Testis (tissue), 5 donors: ENCODE measurements at places on chromosomes 12 and 14.

DNA sequence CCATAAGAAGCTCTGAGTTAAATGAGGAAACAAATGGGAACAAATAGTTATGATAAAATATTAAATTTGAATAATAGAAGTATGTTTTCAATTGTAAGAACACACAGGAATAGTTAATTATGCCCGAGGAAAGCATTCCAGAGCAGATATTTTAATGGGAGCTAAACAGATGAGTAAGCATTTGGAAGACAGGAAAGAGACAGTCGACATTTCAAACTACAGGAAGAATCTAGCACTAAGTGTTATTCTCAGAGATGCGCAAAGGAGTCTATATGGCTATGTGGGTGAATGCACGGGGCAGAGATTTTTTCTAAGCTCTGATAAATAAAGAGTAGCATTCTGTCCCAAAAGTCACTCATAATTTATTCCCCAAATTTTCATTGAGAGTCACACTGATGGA is 64.5 kb upstream of the SSTR1 start:
- no peak for DNase-seq

GRCh38 chr12:69007101-69007854 is 74.3 kb upstream of the CPM start:
- DNase-seq = peak; percentile 29

DNA sequence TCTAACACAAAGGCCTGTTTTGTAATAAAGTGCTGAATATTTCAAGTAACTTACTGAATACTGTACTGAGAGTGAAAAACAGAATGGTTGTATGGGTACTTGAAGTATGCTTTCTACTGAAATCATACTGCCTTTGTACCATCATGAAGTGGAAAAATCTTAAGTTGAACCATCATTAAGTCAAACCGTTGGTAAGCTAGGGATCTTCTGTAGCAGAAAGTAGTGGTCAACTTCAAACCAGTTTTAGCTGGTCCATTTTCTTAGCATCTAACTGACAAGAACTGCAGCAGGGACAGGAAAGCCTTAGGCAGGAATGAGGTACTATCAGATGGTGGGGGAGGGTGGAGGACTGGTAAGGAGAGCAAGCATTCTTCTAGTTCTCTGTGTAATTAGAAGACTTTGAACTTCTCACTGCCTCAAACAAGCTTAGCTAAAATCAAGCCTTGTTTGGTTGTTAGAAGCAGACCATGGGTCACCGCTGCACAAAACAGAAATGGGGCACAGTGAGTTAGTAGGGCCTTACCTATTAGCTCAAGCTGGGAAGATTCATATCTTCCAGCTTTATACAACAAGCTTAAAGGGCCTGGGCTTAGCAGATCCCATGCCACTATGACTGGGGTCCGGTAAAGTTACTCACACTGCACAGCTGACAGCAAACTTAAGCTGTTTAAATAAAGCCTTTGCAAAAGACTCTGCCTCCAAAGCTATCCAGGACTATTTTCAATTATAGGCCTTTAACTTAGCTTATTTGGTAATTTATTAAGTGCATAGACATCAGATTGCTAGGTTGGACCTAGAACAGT is 73.8 kb downstream of the ACADS start:
- no peak for DNase-seq

DNA sequence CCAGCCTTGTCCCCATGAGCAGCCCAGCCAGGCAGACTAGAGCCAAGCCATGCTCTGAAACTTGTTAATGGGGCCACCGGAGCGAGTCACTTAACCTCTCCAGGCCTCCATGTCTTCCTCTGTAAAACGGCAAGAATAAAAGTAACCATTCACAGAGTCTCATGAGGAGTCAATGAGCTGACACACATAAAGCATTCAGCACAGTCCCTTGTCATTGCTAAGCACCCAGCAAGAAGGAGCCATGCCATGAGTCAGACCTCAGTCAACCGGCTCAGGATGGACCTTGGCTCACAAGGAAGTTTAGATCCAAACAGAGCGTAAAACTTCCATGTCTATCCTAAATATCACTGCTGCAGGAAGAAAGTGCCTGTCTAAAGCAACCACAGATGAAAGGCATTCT is 10.6 kb downstream of the FICD start:
- DNase-seq = no peak

- DNase-seq = peak; percentile 78
Observed at GRCh38 chr12:100826323-100826722, 31.7 kb downstream of the ANO4 start.

GRCh38 chr12:58969237-58969636 is 48.9 kb upstream of the LRIG3 start:
- DNase-seq = no peak

DNA sequence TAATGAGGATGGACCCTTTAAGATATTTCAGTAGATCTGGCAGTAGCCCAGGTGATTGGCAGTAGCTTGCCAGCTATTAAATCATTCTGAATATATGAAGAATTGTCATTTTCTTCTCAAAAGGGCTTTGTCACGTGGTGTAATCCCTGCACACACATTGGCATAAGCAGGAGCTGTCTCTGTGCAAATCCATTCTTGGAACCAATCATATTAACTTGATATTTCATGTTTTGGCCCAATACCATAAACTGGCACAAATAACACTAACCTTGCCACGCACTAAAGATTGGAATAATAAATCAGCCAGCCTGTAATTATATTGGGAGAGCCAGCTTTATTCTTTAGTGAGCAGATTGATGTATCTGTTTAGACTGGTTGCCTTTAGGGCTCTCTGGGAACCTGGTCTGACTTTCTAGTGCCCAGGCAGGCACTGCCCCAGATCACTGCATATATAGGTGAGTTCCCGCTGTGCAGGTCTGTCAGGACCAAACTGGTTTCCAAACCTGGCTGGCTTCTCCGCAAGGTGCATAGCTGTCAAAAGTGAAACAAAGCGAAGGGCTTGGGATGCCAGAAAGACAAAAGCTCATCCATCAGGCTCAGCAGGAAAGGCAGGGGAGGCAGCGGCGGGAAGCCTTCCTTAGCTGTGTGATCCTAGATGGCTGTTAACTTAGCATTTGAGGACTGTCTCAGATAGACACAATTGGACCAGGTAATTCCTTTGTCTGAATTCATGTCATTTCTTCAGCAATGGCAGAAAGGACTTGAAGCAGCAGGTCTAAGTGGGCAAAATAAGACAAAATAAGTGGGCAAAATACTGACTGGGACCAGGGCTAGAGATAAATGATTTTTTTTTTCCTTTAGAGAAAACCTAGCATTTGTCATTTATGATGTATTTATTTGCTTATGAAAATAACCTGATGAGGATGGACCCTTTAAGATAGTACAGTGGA is 128.8 kb upstream of the DYRK2 start:
- no peak for DNase-seq

- DNase-seq = no peak
Observed at GRCh38 chr12:73798523-73798922, 739.1 kb upstream of the ATXN7L3B start.

DNA sequence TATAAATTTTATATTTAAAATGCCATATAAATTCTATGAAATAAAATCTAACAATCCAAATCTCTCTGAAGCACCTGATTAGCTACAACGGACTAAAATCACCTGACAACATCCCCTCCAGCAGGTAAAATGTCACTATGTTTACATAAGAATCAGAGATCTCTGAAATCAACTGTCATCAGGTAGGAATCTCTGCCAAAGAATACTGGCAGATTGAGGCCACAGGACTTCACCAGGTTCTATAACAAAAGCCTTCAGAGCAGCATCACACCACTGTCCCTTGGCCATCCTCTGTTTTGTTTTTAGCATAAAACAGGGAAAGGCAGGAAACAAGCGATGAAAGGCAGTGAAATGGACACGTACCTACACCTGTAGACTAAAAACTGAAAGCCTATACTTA is 22.1 kb downstream of the FGD6 start:
- no peak for DNase-seq

DNA sequence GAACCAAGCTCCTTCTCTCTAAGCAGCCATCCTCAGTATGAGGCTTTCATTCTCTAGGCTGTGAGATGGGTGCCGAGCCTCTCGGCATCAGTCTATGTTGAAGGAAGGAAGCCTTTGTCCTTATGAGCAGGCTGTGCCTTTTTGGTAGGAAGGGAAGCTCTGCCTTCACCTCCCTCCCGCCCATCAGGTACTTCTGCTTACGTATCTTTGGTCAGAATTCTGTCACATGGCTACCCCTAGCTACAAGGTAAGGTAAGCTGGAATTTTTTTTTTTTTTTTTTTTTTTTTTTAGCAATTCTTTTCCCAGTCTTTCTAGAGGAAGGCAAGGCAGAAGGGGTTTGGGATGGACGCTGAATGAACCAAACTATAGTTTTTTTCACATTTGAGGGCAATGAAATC is 16.9 kb downstream of the BATF start:
- no peak for DNase-seq

GRCh38 chr12:66662179-66662578 is 16.7 kb downstream of the GRIP1 start:
- no peak for DNase-seq

- no peak for DNase-seq
Observed at GRCh38 chr12:52918351-52918750, 13.5 kb upstream of the KRT8 start.

DNA sequence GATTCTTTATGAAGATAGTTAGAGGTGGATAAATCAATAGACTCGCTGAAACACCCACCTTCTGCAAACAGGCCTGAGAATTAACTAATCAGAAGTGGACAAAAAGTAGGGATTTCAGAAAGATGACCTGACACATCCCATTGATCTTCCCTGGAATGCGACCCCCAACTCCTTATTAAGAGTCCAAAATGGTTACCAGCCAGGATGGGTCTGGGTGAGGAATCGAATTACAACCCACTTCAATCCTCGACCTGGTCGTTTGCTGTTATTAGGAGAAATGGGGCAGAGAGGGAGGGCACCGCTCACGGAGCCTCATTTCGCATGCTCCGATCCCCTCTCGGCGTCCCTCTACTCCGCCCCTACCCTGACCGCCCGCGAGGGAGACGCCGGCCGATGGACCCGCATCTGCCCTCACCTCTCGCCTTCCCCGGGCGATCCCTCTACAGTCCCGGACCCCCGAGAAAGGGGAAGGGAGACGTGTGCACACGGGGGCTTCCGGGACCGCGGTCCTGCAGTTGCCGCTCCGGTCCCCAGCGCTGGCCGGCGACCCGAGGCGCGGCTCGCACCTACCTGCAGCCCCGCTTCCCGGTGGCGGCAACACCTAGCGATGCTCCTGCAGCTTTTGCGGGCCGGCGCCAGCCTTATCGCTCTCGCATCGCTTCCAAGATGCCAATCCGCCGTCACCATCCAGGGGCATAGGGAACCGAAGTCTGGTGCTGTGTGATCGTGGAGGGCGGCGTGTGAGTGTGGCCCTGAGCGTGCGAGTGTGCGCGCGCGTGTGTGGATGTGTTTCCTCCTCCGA is 69.3 kb upstream of the USP15 start:
- DNase-seq = no peak

- no peak for DNase-seq
Observed at GRCh38 chr14:92610849-92611271, 97.3 kb downstream of the RIN3 start.

DNA sequence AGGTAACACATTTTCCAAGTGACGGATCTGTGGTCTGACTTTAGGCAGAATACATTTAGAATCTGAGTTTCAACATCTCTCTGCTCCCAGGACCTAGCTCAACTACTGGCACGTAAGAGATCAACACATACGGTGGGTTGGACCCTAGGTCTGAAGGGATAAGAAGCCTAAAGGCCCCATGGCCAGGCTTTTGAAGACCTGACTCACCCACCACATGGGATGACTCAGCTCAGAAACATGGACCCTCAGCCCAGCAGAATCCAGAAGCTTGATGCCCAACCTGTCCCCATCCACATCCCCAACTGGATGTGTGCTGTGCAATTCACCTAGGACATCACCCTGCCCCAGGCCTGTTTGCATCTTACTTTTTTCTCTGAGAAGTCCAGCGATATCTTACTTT is 770.2 kb downstream of the BCL11B start:
- DNase-seq = no peak

DNA sequence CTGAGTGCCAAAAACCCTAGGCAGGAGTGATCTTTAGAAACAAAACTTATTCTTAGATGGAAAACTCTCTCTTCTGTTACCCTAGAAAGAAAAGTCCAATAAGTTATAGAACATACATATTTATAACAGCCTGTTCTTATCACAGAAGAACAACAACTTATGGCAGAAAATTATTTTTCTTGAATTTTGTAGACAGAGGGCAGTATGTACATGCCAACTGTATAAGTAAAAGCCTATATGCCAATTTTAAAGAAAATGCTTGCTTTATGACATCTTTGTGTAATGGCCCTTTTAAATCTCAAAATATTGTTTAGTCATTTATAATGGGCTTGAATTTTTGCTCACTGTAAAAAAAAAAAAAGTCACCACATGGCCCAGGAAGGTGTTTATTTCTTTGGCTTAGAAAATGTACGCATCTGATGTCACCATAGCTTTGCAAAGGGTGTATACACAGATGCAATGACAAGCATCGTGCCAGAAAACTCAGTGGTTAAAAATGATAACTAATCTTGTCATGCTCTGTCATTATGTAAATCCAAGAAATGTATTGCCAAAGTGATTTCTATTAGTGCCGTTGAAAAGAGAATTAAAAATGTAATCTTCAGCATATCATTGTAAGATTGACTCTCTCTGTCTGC is 38.3 kb upstream of the GRIP1 start:
- DNase-seq = no peak

DNA sequence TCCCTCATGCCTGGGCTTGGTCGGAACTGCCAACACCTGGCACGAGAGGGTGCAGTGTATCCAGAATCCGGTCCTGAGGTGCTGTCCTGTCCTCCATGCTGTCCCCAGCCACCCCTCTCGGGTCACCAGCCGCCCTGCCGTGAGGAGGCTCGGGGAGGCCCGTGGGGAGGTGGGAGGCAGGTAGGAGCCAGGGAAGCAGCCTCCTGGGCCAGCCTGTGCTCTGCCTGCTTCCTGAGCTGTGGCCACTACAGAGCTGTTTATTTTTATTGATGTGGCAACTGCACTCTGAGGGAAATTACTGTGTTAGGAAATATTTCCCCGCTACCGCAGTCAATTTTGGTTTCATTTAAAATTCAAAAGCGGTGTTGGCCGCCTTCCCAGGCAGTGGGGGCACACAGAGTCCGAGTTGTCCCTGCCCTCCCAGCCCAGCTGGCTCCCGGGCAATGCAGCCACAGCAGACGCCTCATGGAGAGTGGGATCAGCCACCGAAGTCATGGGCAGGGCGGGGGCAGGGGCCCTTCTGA is 18.3 kb downstream of the NOC4L start:
- DNase-seq = no peak

DNA sequence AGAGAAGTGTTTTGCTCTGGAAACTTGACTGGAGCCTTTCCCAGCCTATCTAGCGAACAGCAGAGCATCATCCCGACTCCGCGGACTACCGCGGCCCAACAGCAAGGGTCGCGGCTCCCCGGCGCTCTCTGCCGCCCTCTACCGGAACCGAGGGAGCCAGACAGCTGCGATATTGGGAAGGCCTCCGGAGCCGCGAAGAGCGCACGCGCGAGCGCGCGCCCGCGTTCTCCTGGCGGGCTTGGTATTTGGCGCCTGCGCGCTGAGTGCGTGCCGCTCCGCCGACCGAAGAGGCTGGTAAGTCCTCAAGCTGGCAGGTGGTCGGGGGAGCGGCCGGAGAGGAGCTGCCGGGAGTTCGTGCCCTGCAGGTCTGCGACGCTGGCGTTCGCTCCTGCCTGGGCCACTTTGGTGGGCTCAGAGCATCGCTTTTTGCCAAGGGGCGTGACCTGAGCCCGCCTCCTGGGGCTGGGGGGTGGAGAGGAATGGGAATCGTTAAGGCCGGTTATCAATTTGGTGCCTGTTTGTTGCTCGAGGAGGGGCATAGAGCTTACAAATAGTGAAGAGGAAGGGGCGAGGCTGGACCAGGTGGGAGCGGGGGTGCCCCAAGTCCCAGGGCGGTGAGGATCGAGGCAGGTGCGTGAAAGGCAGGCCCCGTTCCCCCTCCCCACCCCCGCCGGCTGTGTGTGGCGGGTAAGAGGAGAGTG is at the start of gene TMEM106C:
TMEM106C (plus strand) TSS at position 257 of the 701 bp plus-strand sequence. CDS start 641 bp downstream, outside the sequence.
- DNase-seq = peak; percentile 94
